Heart left ventricle (tissue), 16 donors: ENCODE measurements at places on chromosomes 11 and 22. TPM values are rescaled to one million over a fixed set of nuclear protein-coding genes. Genes with fewer than 3 reads are reported as not detected.

The ASRGL1 gene
- 6.2 TPM for polyA plus RNA-seq

The OR4S2 gene
- polyA plus RNA-seq: not detected

DNA sequence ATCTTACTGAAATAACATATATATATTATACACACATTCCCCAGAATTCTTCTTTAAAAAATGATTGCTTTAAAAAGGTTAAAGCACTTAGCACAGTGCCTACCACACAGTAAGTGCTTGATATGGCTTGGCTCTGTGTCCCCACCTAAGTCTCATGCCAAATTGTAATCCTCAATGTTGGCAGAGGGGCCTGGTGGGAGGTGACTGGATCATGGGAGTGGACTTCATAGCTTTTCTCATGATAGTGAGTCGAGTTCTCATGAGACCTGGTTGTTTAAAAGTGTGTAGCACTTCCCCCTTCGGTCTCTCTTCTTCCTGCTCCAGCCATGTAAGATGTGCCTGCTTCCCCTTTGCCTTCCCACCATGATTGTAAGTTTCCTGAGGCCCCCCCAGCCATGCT lies 6.2 kb downstream of the CRYAB start:
- H3K27me3 ChIP-seq: no peaks in the 10 kb centered on the region
- no peak overlapping the region for H3K4me3 ChIP-seq
- peaks cover 33% of the 10 kb centered on the region for H3K36me3 ChIP-seq
- H3K4me1 ChIP-seq: no peaks in the 10 kb centered on the region

GRCh38 chr11:73760135-73760678 lies 667 bp downstream of the RAB6A start:
- DNase-seq: peak; percentile 59
- H3K4me1 ChIP-seq: peaks cover 20% of the 10 kb centered on the region
- H3K27ac ChIP-seq: peak overlapping the region; percentile 99
- no peaks in the 10 kb centered on the region for H3K27me3 ChIP-seq
- no peaks in the 10 kb centered on the region for H3K36me3 ChIP-seq

DNA sequence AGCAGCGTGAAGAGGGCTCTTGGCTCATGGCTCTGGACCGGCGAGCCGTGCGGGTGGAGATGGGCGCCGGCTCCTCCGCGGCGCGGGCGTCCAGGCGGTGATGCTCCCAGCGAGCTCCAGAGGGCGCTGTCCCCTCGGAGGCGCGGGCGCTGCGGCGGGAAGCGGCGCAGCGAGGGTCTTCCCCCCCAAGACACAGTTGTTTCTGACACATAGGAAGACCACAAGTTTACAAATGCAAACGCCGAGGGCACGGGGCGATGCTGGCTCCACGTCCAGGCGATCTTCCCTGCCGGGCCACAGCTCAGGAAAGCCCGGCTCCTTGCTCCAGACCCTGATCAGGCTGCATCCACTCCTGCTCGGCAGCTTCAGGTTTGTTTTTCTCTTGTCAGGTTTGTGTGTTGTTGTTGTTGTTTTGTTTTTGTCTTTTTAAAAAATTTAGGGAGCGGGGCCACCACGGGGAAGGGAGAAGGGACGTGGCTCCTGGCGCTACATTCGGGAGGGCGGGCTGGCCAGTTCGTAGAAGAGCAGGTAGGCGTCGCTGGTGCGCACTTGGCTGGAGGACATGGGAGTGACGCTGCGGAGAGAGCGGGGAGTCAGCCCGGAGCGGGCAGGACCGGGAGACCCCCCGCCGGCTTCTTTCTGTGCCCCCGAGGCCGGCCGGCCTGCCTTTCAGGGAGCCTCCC lies 10.0 kb upstream of the MFRP start:
- peak overlapping the region; percentile 66 for H3K27ac ChIP-seq
- no peaks in the 10 kb centered on the region for H3K27me3 ChIP-seq
- H3K4me1 ChIP-seq: peaks cover 23% of the 10 kb centered on the region
- DNase-seq: peak; percentile 85

DNA sequence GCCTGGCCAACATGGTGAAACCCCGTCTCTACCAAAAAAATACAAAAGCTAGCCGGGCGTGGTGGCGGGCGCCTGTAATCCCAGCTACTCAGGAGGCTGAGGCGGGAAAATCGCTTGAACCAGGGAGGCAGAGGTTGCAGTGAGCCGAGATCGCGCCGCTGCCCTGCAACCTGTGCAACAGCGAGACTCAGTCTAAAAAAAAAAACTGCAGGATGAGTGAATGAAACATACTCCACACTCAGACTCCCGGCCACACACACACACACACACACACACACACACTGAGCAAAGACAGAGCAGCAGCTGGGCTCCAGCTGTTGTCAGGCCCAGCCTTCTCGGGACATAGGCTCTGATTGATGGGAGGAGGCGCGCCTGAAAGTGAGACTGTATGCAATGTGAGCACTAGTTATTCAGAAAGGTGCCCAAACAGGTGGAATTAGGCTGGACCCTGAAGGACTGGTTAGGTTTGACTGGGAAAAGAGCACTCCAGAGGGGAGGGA lies 1.5 kb upstream of the PLEKHA7 start:
- H3K4me1 ChIP-seq: peaks cover 20% of the 10 kb centered on the region
- H3K4me3 ChIP-seq: no peak overlapping the region
- no peak for DNase-seq
- H3K36me3 ChIP-seq: no peaks in the 10 kb centered on the region
- H3K27ac ChIP-seq: no peak overlapping the region

DNA sequence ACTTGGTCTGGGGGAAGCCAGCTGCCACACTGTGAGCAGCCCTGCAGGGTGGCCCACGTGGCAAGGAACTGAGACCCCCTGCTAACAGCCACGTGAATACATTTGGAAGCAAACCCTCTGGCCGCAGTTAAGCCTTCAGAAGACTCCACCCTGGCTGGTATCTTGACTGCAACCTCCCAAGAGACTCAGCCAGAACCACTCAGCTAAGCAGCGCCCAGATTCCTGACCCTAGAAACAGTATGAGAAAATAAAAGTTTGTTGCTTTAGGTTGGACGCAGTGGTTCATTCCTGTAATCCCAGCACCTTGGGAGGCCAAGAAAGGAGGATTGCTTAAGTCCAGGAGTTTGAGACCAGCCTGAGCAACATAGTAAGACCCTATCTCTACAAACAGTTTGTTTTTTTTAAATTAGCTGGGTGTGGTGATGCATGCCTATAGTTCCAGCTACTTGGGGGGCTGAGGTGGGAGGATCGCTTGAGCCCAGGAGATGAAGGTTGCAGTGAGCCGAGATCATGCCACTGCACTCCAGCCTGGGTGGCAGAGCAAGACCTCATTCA lies 8.7 kb downstream of the ZMAT5 start:
- H3K27me3 ChIP-seq: no peaks in the 10 kb centered on the region
- H3K27ac ChIP-seq: no peak overlapping the region
- no peaks in the 10 kb centered on the region for H3K36me3 ChIP-seq
- H3K4me1 ChIP-seq: peaks cover 4% of the 10 kb centered on the region

The MUC2 gene
- polyA plus RNA-seq: 0.01 TPM

DNA sequence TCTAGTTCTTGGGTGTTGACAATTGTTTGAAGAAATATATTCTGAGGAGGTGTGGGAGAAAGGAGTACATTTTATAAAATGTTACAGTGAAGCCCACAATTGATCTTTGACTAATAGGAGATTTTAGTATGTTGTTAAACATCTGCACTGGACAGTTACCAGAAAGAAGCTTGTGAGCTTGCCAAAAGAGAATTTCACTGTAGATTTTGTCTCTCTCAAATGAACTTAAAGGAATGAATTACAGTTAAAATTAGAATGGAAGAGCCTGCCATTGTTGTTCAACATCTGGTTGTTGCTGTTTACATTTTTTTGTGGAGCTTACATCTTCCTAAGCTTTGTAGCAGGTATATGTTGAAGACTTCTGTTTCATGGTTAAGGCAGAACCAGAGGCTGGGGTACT lies 620.5 kb upstream of the CCDC179 start:
- H3K27me3 ChIP-seq: no peaks in the 10 kb centered on the region
- no peaks in the 10 kb centered on the region for H3K4me1 ChIP-seq
- no peak overlapping the region for H3K4me3 ChIP-seq
- no peak overlapping the region for H3K27ac ChIP-seq
